Stimulated activated effector memory CD8-positive, alpha-beta T cell treated with anti-CD3 and anti-CD28 coated beads, Interleukin-12 subunit alpha, Interleukin-12 subunit beta, amount 100 ng/mL, for 72 hours (primary cell): ENCODE measurements at places on chromosomes 12 and 14.

- DNase-seq, result no peak
These were observed 41.8 kb upstream of the PTPRR start for GRCh38 chr12:70962226-70962794.

GRCh38 chr12:80241576-80242273 is 142.4 kb downstream of the OTOGL start:
- DNase-seq, result no peak

DNA sequence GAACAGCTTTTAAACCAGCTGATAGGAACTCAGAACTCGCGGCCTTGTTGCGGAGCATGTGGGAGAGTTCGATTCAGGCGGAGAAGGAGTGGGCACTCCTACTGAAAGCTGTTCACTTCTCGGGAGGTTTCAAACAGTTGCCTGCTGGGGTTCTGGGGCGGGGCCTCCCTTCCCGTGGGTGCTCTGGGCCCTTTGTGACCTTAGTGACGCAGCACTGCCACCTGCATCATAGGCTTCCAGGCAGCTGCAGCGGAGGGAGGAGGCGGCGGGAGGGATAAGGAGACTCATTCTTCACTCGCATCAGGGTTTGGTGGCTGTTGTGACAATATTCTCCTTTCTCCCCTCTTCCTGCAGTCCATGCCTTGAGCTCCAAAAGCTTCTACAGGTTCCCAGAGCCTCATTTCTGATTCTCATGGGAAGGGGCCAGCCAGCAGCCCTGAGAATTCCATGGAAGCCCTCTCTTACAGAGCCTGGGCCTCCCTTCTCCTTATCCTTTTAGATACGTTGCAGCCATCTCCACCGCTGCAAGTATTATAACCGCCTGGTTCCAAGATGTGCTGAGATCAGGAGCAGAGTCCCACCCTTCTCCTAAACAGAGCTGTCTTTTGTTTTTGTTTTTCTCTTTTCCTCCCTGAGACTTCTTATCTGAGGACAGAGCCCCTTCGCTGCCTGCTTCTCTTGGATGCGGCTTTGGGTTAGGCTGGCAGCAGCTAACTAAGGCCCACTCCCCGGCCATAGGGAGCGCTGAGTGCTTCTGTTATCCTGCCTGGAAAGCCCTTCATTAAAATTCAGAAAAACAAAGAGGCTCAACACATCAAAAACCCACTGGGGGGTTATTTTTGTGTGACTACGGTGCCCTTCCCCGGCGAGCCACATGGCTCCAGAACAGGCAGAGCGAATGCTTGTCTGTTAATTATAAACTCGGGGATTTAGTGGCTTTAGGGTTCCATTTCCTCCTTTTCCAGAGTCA is 67.6 kb upstream of the GPATCH2L start:
- DNase-seq, result no peak

DNA sequence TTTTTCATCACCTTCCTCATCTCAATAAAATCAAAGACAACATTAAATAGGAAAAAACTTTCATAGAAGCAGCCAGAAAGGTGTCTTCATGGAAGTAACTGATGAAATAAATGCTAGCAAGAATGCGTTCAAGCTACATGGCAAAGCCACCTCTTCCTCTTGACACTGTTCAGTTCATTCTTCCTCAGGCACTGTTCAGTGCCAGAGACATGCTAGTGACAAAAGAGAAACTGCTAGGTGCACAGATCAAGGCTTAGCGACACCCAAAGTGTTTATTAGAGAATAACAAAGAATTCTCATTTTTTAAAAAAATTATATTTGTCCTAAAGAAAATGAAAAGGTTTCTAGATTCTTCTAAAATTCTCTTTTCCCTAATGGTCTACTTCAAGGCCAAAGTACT is 7.2 kb downstream of the SLC11A2 start:
- DNase-seq, result no peak

DNA sequence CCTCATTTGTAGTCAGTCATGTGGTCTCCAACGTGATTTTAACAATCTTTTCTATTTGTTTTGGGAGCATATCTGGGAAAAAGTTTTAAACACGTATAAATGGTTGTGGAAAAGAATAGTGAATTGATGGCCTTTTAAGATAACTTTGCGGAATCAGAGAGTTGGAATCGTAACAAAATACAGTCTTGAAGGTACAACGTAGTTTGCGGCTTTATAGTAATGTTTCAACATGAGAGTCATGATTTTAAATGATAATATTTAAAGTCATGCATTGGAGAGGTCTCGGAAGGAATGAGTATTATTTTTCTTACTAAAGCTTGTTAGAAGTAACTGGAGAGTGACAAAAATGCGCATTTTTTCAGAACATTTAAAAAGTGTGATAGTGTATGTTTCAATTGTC is 1.6 kb downstream of the AEBP2 start:
- no peak for DNase-seq

- DNase-seq, result no peak
These were observed 27.4 kb upstream of the DYRK2 start for GRCh38 chr12:67621112-67621511.

- no peak for DNase-seq
These were observed 186.5 kb downstream of the KCNA5 start for GRCh38 chr12:5230156-5230555.

DNA sequence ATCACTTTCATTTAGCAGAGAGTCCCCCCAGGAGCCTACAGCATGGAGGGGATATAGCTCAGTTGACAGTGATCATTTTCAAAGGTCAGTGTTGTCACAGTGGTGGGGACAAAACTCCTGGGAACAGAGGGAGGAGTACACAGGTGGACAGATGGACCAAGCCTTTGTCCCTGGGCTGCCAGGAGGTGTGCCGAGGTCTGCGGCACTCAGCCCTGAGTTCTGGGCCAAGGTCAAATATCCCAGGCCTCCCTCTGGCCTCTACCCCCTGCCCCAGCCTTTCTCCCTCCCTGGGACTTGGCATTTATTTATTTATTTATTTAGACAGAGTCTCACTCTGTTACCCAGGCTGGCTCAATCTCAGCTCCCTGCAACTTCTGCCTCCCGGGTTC is 24.8 kb downstream of the CALM1 start:
- DNase-seq, result no peak

DNA sequence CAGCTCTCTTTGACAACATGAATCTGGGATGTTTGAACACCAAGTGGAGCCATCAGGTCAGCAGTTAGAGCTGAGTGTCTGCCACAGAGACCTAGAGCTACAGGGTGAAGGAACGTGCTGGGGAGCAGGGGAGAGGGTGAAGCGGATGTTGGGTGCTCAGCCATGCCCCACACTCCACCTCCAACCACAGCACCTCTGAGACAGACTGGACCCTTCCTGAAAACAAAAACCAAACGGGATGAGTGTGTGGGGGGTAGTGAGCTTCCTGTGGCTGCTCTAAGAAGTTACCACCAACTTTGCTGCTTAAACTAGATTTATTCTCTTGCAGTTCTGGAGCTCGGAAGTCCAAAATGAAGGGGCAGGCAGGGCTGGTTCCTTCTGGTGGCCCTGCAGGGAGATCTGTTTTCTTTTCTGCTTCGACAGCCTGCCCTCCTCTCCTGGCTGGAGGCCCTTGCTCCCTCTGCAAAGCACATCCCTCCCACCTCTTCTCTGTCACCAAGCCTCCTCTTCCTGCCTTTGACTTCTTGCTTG is 5.6 kb upstream of the GOLGA3 start:
- DNase-seq, result peak; percentile 58

DNA sequence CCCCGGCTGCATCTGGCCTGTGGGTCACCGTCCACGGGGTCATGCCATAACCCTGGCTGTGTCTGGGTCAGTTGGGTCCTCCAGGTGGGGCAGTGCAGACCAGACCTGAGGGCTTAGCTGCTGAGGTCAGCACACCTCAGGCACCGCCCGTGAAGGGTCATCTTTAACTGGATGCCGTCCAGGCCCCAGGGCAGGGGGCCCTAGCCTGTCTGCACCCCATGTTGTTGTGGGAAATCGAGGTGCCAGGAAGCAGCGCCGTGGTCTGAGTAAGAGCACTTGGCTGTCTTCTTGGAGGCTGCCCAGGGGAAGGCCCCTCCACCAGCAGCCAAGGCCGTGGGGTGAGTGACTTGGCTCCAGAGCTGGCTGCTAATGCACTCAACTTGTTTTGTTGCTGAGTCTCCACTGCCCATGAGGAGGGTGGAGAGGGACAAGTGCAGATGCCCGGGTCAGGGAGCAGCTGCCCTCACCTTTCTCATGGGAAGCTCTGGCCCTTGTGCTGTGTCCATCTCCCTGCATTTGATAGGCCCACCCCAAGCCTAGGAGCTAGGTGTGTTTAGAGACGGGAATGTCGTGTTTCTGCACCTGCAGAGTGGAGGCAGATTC is 317.2 kb downstream of the TMEM121 start:
- peak; percentile 39 for DNase-seq

GRCh38 chr12:119288576-119288975 is 46.0 kb upstream of the CCDC60 start:
- no peak for DNase-seq

GRCh38 chr12:81758421-81759189 is 545 bp downstream of the PPFIA2 start:
- no peak for DNase-seq

GRCh38 chr12:70692681-70693288 is 55.6 kb upstream of the PTPRB start:
- DNase-seq, result no peak
